Chondrocyte (in vitro differentiated cells): ENCODE measurements at places on chromosomes 12 and 14. TPM values are rescaled to one million over a fixed set of nuclear protein-coding genes. Genes with fewer than 3 reads are reported as not detected.

GRCh38 chr12:57134949-57135348 lies 6.7 kb downstream of the LRP1 start:
- no peak for DNase-seq

Gene SMCO3
- 0.15 to 0.17 TPM in 2 of 3 replicates, not detected in the other for total RNA-seq

- no peak for DNase-seq
These were observed 9.8 kb upstream of the IQSEC3 start for GRCh38 chr12:56683-57346.

- no peak for DNase-seq
These were observed 1.9 kb downstream of the EGLN3 start for GRCh38 chr14:33948869-33949408.
